Activated CD8-positive, alpha-beta T cell treated with anti-CD3 and anti-CD28 coated beads for 36 hours (primary cell): ENCODE measurements at places on chromosomes 3 and 15.
A peak's percentile ranks its signal among the peaks of the same experiment; 100 is the strongest.

- no peak for DNase-seq
Measured at GRCh38 chr15:76177491-76178040, 117.8 kb downstream of the TMEM266 start.

DNA sequence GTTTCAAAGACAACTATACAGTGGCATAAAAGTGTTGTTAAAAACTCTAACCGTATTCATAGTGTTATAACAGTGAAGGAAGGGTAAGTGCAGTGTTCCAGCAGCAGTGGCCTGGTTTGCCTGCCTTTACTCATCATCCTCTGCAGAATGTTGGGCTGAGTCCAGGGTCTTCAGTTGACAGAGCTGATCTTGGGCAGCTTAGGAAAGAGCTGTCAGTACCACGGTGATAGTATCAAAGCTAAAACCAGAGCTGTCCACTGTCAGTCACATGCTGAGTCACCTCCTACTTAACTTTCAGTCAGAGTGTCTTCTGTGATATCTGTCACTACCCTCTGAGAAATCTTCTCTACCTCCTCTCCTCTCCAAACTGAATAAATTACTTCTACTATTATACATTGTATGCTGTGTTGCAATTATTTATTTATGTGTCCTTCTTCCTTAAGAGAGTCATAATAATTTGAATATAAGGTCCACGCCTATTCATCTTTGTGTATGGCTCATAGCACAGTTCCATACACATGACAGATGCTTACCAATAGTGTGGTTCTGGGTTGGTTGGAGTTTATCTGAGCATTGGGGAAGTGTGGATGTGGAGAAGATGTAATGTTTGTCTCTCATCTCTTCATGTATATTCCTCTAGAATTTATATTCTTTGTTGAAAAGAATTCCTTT lies 242.1 kb downstream of the ZIC1 start:
- no peak for DNase-seq

DNA sequence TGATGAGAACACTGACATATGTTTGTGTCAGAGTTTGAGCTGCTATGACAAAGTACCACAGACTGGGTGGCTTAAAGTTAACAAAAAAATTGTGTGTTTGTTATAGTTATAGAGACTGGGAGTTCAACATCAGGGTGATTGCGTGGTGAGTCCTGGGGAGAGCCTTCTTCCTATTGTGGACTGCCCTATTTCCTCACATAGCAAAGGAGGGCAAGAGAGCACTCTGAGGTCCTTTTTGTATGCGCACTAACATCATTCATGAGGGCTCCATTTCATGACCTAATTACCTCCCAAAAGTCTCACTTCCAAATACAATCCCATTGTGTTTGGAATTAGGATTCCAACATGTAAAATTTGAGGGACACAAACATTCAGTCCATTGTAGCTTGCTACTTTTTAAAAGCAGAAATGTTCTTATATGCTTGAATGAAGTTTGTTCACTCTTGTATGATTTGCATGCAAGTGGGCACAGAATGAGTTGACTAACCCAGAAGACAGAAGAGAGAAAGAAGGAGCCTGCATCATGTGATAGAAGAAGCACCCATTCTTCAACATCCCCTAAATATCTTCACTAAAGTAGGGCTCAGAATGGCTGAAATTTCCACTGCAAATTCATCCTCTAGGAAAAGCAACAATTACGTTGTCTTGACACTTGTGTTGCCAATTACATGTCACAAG lies 18.9 kb upstream of the ALCAM start:
- DNase-seq: no peak

GRCh38 chr15:84595660-84596059 lies 5.1 kb upstream of the ZSCAN2 start:
- DNase-seq: no peak

DNA sequence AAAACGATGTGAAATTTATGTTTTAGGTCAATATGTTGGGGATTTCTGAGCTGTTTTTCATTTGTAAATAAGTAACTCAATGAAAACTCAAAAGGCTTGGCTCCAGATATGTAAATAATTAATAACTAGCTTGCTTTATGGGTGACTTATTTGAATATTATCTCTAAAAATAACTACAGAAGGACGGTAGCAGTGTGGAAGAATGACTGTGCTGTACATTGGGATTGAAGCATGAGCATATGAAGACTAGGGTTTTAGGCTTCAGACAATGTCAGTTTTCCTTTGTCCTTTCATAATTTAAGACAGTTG lies 343.9 kb downstream of the GRM7 start:
- DNase-seq: no peak

DNA sequence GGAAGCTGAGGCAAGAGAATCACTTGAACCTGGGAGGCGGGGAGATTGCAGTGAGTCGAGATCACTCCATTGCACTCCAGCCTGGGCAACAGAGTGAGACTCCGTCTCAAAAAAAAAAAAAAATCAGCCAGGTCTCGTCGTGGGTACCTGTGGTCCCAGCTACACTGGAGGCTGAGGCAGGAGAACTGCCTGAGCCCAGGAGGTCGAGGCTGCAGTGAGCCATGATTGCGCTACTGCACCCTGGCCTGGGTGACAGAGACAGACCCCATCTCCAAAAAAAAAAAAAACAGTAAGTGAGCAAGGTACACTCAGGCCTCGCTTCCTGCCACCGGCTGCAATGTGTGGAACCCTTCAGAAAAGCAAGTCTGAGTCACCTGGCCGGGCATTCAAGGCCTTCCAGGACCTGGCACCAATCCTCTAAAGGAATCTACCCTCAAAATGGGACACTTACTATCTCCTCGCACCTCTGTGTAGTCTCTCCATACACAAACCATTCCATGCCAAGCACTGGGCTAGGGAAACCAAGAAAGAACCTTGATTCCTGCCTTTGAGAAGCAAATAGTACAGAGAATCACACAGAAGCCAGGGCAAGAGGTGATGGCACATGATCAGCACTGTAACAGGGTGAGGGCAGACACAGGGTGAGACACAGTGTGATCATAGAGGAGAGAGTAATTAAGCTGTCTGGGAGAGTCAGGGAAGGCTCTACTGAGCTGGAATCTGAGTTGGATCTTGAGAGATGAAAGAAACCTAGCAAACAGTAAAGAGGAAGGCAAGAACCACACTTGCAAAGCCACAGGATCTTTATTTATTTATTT lies 9.7 kb downstream of the SCAMP2 start:
- DNase-seq: peak; percentile 56
